Stimulated activated CD4-positive, alpha-beta T cell treated with anti-CD3 and anti-CD28 coated beads, Interleukin-2, amount 100 ng/mL, for 4 hours (primary cell): ENCODE measurements at places on chromosomes 3 and 15.

DNA sequence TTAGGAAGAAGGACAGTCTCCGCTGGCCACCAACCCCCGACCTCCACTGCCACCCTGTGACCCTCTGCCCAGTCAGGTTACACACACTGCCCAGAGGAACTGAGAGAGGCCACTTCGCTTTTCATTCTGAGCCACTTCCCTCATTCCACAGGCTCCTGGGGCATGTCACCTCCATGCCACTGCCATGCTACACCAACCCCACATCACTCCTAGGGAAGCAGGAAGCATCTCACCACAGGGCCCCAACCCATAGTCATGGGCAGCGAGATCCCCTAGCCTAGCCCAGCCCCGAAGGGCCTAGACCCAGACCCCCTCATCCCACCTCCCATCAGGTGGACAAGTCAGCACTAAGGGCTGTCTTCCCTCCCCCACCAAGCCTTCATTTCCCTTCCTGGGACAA, 1.4 kb downstream of the PLCB2 start:
- DNase-seq: no peak

DNA sequence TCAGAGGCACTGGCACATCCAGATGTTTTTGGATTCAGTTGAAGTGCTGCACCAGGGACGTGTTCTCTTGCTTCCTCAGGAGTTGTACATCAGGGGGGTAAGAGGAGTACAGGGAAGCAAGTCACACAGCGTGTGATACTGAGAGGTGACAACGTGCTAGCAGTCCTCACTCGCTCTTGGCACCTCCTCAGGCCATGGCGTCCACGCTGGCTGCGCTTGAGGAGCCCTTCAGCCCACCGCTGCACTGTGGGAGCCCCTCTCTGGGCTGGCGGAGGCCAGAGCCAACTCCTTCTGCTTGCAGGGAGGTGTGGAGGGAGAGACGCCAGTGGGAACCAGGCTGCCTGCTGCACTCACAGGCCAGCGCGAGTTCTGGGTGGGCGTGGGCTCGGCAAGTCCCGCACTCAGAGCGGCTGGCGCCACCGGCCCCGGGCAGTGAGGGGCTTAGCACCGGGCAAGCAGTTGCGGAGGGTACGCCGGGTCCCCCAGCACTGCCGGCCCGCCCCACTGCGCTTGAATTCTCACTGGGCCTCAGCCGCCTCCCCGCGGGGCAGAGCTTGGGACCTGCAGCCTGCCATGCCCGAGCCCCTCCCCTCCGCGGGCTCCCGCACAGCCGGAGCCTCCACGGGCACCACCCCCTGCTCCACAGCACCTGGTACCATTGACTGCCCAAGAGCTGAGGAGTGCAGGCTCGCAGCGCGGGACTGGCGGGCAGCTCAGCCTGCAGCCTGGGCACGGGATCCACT, 64.5 kb downstream of the PLD1 start:
- no peak for DNase-seq

DNA sequence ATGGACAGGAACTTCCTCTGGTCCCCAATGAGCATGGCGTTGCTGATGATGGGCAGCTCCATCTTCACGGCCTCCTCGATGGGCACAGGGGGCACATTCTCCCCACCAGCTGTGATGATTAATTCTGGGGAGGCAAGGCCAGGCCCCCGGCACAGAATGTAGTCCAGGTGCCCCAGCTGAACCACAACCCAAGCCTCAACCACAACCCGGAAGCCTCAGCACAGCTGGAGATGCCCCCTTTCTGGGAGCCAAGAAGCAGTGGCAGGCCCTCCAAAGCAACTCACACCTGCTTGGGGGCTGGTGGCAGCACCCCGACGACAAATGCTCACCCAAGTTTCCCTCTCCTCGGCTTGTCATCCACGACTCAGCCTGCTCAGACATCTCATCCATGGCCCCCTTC, 25.2 kb downstream of the IDH3A start:
- no peak for DNase-seq

- no peak for DNase-seq
Measured at GRCh38 chr15:38620098-38620497, 55.5 kb upstream of the RASGRP1 start.

DNA sequence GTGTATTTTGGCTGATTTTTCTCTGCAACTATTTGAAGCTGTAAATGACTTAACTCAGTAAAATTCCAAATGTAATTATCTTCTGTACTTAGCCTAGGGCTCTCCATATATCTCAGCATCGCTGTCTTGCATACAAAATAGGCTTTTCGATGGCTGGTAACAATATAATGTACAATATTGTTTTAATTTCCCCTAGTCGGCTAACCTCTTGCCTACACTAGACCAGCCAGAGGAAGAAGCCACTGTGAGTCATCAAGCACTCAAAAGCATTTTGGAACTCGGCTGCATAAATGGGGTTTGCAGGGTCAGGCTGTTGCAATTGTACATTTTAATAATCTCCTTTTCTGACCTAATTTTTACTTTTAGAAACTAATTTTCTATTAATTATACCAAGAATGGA, 583.8 kb downstream of the FOXP1 start:
- no peak for DNase-seq

DNA sequence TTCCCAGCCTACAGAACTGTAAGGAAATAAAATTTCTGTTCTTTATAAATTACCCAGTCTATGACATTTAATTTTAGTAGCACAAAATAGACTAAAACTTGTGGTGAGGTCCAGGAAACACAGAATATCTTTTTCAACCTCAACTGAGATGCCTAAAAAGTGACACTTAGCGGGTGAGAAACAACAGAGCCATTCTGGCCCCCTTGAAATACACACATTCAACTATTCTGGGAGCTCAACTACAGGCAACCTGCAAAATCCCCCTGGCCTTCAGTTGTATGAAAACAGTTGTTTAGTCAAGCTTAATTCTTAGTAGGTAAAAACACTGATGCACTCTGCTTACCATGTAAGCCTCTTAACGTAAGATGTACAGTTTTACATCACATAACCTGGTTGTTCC, 66.8 kb downstream of the ANKRD28 start:
- DNase-seq: no peak

DNA sequence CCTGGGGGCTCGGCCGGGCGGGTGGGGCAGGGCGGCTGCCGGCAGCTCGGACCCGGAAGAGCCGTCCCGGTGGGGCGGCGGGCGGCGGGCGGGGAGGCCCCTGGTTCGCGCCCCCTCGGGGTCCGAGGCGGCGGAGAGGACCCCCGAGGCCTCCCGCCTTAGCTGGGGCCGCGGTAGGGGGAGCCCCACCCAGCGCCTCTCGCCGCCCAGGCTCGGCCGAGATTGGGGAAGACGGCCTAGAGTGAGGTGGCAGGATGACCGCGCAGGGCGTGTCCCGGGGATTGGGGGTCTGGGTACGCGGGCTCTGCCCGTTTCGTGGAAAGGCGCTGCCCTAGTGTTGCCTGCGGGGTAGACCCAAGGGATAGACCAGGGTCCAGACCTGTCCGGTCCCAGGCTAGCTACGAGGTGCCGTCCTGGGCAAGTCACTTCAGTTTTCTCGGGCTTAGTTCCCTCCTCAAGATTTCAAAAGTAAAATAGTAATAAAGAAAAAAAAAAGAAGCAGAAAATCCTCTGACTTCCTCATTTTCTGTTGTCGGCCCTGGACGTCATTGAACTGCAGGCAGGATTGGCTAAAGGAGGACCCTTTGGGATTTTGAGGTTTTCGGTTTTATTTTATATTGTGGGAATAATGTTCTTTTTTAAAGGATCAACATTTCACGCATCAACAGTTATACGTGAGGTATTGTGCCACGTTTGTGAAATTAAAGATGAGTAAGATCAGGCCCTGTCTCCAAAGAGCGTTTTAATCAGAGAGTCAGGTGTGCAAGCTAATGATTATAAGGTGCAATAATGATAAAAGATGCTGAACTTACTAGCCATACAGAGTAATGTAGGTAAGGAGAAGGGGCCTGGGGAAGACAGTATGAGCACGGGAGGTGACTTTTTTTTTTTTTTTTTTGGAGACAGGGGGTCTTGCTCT, 679 bp downstream of the IQGAP1 start:
- peak; percentile 19 for DNase-seq

GRCh38 chr15:52039925-52040781, 21.1 kb downstream of the MAPK6 start:
- no peak for DNase-seq

GRCh38 chr15:67836134-67836455, 3.8 kb downstream of the RNU6-1 start:
- DNase-seq: no peak

DNA sequence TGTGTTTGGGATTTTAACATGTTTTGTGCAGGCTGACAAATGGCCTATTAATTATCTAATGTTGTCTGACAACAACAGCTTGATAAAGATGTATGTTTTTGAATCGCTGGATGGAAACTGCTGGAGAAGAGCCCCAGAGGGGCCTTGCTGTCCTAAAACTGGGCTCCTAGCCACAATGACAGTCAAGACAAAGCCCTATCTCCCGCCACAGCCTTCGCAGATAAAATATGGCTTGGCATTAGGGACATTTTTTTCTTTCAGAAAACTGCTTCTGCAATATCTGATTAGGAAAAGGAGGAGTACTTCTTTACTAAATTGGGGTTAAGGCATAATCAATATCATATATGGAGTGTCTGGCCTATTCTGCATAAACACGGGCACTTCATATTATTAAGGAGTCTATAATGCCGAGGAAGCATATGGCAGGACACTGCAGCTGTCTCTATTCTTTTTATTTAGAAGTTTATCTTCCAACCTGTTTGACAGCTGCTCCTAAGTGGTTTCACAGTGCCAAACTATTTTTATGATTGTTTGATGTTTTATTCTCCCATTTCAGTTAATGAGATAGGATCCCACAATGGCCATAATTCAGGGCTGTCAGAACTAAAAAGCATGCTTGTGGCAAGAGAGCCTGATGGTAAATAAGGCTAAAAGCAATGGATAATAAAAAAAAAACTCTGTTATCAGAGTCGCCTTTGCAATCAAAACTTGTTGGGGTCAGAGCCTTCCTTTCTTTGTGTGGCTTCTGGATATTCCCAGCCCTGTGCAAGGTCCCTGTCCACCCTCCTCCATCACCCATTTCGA, 210.1 kb downstream of the MECOM start:
- no peak for DNase-seq

DNA sequence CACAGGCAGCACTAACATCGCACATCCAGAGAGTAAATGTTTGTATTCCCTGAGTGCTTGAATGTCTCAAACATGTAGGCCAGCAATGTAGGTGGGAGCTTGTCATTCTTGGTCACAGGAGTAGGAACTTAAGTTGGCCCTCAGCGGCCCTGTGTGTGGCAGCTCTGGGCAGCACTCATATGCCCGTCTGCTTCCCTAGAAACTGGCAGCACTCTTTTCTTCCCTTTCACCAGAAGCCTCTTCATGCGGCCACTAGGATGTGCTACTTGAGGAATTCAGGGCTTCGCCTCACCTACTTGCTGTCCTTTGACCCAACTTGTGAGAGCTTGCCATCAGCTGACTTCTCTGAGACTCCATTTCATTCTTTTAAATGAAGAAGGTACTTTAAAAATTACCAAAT, 69.5 kb downstream of the TIPARP start:
- DNase-seq: no peak
